ENCODE measurements at places on chromosomes 13 and 19.
A peak's percentile ranks its signal among the peaks of the same experiment; 100 is the strongest.

- DNase-seq, result peak; percentile 42
These were observed 412.6 kb downstream of the KCTD12 start for GRCh38 chr13:76473552-76474134.

- DNase-seq, result no peak
These were observed 1.4 kb downstream of the EFNB2 start for GRCh38 chr13:106533943-106534638.

GRCh38 chr13:76929851-76930374, 18.4 kb upstream of the ACOD1 start:
- no peak for DNase-seq

DNA sequence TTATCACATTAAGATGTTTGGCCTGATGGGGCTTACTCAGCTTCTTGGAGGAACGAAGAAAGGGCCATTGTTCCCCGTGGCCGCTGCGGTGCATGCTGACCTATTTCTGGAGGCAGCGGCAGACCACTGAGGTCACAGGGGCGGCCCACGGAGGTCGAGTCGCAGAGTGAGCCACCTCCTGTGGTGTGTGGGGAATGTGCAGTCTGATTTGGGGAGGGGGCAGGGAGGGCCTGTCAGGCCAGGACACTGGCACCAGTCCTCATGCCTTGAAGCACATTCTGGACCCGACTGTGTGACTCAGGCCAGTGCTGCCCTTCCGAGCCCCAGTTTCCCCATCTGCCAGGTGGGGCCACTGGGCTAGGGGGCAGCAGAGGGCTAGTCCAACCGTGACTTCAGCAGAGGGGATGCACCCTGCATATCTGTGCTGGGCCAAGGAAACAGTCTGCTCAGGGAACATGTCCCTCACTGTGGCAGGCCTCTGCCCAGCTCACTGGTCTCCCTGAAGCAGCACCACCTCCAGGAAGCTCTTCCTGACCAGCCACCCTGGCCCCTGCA, 6.3 kb downstream of the SLC7A10 start:
- DNase-seq, result no peak
